ENCODE measurements at places on chromosomes 16 and 17.

DNA sequence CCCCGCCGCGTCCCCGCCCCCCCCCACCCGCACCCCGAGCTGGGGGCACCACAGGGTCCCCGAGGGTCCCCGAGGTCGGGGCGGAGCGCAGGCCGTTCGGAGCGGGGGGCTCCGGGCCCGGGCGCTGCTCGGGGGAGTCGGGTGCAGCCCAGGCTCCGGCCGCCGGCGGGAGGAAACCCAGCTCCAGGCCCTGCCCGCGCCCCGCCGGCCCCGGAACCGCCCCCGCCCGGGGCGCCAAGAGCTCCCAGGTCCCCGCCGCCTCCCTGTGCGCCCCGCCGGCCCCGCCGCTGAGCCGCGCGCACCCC is 33.2 kb upstream of the RPH3AL start:
- no peak for DNase-seq

DNA sequence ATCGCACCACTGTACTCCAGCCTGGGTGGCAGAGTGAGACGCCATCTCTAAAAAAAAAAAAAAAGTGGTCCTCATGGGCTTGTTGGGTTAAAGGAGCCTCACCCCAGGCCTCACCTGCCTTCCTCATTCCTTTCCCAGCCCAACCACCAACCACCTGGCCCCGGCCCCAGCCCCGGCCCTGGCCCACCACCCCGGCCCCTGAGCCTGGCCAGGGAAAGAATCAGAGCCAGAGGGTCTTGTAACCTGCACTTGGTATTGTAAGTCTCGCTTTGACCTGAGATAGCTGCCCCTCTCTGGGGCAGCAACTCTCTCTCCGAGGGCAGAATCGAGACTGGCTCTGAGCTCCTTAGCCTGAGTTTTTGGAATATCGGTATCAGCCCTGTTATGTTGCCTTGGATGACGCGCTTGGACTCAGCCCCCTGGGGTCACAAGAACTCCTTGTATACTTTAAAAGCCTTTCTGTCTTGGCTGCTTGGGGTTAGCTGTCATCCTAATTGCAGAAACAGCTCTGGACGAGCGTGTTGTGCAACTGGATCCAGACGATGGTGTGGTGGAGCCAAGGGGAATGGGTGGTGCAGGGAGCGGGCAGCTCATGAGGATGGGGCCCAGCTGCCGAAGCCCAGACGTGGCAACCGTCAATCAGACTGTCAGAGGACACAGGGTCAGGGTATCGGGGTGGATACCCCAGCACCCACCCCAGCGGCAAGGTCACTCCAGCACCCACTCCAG is 14.6 kb downstream of the SMTNL2 start:
- peak; percentile 90 for DNase-seq

- no peak for DNase-seq
Observed at GRCh38 chr17:80970762-80971703, 20.6 kb upstream of the CHMP6 start.

DNA sequence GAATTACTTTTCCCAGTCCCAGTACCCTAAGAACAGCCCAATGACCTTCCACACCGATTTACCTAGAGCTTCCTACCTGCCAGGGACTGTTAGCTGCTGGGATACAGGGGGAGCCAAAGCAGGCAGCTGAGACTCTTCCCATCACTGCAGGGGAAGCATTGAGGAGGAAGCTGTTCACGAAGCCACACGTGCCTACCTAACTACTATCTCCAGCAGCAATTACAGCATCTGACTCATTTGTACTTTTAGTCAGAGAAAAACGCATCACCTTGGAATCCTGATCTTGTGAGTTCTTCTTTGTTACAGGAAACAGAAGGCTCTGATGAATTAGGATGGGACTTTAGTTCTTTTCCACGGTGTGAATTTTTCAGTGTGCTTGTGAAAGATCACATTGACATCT is 113.7 kb upstream of the DHX40 start:
- no peak for DNase-seq

- DNase-seq, result no peak
Observed at GRCh38 chr17:72599891-72600290, 479.1 kb downstream of the SOX9 start.

GRCh38 chr16:64718486-64718885 is 403.4 kb downstream of the CDH11 start:
- DNase-seq, result no peak

GRCh38 chr16:10226141-10226986 is 44.1 kb upstream of the GRIN2A start:
- DNase-seq, result no peak

DNA sequence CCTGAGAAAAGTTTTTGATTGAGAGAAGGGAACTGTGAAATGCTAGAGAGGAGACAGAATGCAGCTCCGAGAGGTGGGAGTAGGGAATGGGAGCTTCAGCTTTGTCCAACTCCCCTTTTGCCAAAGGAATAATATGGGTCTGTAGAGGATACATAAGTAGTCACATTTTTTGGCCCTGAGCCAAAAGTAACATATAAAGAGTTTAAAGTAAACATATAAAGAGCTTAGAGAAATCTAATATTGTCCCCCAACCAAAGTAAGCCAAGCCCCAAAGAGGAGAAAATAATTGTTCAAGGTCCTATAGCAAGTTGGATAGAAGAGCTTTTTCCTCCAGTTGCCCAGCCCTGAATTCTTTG is 215.1 kb downstream of the TMEM114 start:
- no peak for DNase-seq

- DNase-seq, result no peak
Observed at GRCh38 chr16:87057211-87057881, 259.8 kb downstream of the C16orf95 start.

DNA sequence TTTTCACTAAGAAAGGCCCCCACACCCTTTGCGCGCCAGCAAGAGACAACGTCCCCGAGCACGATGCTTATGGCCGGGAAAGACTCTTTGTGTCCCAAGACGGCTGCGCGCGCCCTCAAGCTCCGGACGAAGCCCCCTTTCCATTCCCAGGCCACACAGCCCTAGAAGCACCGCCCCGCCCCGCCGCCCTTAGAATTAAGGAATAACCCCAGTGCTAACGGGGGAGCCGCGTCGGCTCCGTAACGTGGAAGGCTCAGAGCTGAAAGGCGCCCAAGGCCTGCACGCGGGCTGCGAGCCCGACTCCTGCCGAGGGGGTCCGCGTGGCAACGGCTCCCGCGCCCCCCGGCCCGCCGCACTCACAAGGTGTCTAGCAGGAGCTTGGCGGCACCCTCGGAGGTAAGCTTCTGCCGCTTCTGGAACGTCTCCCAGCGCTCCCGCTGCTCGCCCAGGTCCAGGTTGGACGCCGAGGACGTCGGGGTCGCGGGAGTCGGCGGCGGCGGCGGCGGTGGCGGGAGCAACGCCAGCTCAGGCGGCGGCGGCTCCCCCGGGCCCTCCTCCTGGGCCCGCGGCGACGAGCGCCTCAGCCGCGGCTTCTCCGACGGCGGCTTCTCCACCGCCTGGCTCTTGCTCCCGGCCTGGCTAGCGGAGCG is 477 bp downstream of the CENPV start:
- DNase-seq, result peak; percentile 57

- no peak for DNase-seq
Observed at GRCh38 chr17:69516911-69517310, 102.4 kb downstream of the MAP2K6 start.

GRCh38 chr16:15440852-15441251 is 6.5 kb downstream of the BMERB1 start:
- no peak for DNase-seq

GRCh38 chr17:373613-374230 is 21.1 kb upstream of the RPH3AL start:
- DNase-seq, result no peak

- no peak for DNase-seq
Observed at GRCh38 chr17:57563958-57564357, 181.1 kb downstream of the CCDC182 start.

DNA sequence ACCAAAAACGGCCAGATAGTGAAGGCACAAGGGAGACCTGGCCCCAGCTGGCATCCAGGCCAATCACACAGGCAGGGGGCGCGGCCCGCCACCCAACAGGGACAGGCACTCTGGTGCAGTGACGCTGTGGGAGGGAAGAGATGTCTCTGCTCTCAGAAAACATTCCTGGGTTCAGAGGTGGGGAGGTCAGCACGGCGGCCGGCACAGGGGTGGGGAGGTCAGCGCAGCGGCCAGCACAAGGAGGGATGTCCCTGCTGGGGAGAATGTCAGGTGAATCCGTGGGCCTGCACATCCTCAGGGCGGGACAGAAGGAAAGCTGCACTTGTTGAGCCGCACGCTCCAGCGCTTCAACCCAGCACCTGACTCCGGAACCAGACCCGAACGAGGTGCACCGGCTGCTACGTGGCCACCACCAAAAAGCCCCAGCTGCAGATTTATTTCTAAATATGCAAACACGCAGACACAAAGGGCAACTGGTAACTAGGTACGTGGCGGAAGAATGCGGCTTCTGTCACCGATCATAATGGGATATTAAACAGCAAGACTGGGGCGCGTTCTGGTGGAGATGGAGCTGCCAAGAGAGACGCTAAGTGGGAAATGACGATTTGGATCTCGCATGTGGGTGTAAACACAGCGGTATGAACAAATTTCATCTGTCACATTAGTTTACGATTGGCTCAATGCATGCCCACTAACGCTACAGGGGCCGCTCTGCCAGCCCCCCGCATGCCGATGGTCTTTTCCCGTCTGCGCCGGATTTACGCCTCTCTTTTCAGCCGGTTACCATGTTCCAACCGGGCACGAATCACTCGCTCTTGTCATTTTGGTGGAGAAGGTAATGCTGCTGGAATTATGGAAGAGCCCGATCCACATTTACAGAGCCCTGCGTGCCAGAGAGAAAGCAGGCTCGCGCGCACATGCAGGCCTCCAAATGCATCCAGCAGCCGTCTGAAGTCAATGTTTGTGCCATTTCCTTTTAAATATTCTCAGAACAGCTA is 15.5 kb downstream of the SLC38A10 start:
- DNase-seq, result no peak
